ENCODE measurements at places on chromosomes 2 and 18.

- DNase-seq: no peak
Observed at GRCh38 chr2:38991899-38992298, 102.2 kb downstream of the ARHGEF33 start.

- DNase-seq: no peak
Observed at GRCh38 chr2:74074487-74074886, 73.2 kb downstream of the BOLA3 start.

GRCh38 chr2:133953524-133953923, 300.3 kb upstream of the MGAT5 start:
- no peak for DNase-seq

DNA sequence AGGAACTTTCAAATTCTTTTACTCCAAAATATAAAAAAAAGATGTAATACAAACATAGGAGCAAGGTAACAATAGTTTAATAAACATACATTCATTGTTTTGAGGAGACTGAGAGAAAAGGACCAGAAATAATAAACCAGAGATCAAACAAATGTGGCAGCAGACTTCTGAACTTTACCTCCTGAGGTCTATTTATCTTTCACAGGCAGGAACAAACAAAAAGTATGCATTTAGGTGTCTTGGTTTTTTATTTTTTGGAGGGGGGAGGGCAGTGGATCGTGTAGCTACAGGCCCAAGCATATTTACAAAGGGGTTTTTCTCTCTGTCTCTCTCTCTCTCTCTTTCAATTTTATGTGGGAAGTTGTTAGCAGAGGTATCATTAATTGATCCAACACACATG, 5.6 kb downstream of the PPP4R1 start:
- no peak for DNase-seq

DNA sequence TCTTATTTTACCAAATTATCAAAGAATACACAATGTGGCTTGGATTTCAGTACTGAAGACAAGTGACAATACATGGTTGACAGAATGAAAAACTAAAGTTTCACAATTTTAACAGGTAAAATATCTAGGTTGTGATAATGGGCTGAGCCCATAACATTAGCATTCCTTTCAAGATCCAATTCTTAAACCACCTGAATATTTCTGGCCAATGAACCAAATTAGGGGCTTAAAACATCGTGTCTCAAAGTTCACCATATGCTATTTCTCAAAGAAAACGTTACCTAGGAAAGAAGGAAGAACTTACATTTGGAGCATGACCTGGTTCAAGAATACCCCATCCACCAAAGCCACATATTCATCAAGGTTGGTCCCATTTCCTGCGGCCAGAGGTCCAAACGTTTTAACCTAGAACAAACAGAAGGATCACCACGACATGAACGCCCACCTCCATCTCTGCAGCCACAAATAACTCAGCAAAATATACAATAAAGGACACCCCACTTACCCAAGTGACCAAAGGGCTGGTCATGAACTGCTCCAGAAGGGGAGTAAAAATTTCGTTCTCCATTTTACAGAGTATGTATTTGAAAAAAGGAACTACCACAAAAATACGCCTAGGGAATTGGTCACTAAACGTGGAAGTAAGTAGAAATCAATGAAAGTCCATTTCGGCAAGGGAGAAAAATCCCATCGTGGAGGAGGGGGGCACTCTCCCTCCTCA, 984 bp downstream of the CCDC88A start:
- DNase-seq: no peak

All from activated CD4-positive, alpha-beta T cell treated with anti-CD3 and anti-CD28 coated beads, Interleukin-2, amount 50 U/mL, for 4 hours (primary cell).